ENCODE measurements at places on chromosomes 13 and 19. TPM values are rescaled to one million over a fixed set of nuclear protein-coding genes. Genes with fewer than 3 reads are reported as not detected.

FRY gene
- 90.0 TPM for total RNA-seq

UNC13A gene
- under 0.01 TPM for total RNA-seq

ICAM3 gene
- 8.7 TPM for total RNA-seq

EFNB2 gene
- total RNA-seq = 21.6 TPM

PROZ gene
- 0.20 TPM for total RNA-seq

SIAH3 gene
- not detected for total RNA-seq

GRCh38 chr19:14561249-14561648 lies 10.6 kb downstream of the NDUFB7 start:
- DNase-seq = no peak

DNA sequence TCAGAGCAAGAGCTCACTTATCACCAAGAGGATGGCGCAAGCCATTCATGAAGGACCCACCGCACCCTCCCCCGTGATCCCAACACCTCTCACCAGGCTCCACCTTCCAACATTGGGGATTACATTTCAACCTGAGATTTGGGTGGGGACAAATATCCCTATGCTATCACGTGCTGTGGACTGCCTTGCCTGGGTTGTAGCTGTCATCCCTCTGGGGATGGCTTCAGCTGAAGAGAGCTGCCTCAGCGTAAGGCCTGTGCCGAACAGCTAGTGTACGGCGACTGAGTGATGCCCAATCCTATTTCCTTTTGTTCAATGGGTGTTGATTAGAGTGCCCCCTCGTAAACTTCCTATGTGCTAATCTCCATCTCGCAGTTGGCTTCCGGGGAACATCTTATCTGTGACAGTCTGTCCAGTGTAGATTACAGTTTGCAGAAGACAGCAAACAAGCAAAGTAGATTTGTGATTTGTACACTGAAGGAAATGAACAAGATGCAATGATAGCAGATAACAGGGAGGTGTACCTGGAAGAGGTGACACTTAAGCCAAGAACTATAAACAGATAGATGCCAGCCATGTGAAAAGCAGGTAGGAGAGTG lies 11.8 kb upstream of the RCBTB1 start:
- DNase-seq = no peak

GRCh38 chr13:31067416-31068118 lies 94.1 kb downstream of the HSPH1 start:
- DNase-seq = peak; percentile 18

DNA sequence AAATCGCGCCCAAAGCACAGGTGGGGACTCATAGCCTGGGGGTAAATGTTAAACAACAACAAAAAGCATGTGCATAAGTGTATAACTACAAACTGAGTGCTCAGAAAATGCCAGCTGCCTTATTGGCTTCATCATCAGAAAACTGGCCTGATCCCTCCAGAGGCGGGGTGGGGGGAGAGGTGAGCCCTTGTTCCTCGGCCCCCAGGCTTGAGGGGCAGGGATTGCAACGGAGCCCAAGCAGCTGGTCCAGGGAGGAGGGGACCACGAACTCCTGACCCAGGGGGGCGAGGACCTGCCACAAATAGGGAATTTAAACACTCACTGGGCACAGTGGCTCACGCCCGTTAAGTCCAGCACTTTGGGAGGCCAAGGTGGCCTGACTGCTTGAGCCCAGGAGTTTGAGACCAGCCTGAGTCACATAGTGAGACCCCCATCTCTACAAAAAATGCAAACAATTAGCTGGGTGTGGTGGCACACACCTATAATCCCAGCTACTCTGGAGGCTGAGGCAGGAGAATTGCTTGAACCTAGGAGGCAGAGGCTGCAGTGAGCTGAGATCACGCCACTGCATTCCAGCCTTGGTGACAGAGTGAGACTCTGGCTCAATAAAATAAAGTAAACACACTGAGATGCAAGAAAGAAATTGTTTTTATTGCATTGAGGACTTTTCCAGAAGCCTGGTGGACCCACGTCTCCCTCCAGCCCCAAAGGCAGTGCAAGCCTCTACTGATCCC lies 8.7 kb downstream of the SIRT6 start:
- DNase-seq = no peak

DNA sequence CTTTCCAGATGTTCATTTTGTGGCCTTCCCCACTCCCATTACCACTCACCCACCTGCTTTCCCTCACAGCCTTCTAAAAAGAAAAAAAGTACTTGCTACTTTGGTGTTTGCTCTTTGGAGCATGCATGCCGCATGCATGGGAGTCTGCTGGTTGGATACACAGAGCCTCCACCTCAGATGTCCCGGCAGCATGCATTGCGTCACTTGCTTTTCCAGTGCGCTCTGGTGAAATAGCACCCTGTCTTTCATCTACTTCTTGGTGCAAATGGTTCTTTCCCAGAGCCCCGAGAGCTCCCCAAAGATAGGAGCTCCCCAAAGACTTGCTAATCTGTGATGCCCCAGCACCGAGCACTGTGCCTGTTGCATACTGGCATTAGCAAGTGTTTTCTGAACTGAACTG lies 333.2 kb upstream of the ZNF507 start:
- no peak for DNase-seq

DNA sequence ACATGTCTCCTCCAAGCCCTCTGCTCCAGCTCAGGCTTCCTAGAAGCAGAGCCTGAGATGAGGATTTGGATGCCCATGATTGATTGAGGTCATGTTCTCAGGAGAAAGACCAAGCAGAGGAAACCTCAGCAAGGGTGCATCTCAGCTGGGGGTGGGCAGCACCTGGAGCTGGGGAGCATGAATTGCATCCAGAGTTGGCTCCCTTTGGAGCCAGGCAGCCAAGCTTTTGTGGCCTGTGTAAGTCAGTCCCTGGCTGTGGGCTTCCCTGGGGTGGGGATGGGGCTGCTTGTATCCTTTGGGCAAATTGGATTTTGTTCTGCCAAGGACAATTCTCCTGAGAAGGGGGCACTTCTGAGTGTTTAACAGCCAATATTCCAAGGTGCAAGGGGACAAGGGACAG lies 91.5 kb upstream of the WASF3 start:
- DNase-seq = no peak

- no peak for DNase-seq
Measured at GRCh38 chr19:13410946-13411345, 95.3 kb downstream of the CACNA1A start.

DNA sequence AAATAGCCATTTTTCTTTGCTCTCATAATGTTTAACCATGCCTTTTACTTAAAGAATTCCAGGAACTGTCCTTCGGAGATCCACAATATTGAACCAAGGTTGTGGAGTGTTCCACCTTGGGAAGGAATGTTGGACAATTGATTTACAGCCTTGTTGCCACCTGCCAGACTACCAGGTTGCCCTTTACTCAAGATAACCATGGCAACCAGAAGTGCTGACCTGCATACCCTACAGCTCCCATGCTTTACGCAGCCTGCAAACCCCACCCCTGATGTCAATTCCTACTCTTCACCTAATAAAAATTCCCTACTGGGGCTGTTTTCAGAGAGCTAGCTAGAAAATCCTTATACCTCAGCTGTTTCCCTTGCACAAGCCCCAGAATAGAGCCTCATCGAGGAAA lies 151.0 kb upstream of the RXFP2 start:
- DNase-seq = no peak

- no peak for DNase-seq
Measured at GRCh38 chr13:39968646-39969475, 313.4 kb downstream of the COG6 start.

- DNase-seq = no peak
Measured at GRCh38 chr13:49954674-49955455, 18.7 kb upstream of the SPRYD7 start.

DNA sequence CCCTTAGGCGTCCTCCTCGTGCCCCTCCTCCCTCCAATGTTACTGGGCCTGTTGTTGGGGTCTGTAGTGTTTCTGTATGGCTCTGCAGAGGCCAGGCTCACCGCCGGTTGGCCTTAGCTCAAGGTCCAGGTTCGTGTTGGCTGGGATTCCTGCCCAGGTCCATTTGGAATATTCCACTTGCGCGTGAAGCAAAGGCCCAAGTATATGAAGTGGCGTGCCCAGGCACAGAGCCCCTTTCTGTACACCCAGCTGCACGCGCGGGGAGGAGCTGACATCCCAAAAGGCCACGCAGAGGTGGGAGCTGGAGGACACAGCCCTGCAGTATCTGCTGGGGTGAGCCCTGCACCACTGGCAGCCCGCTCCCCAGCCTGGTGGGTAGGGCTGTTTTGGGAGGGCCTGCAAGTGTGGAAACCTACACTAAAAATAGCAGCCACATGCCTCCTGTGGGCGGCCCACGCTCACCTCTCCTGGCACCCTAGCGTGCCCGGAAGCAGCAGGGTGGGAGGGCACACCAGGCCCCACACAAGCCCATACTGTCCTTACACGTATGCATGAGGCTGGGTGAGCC lies 30.2 kb downstream of the CRTC1 start:
- DNase-seq = no peak

GRCh38 chr13:97077341-97077740 lies 83.1 kb upstream of the OXGR1 start:
- DNase-seq = no peak

GRCh38 chr13:61700620-61701019 lies 285.0 kb upstream of the PCDH20 start:
- DNase-seq = no peak

DNA sequence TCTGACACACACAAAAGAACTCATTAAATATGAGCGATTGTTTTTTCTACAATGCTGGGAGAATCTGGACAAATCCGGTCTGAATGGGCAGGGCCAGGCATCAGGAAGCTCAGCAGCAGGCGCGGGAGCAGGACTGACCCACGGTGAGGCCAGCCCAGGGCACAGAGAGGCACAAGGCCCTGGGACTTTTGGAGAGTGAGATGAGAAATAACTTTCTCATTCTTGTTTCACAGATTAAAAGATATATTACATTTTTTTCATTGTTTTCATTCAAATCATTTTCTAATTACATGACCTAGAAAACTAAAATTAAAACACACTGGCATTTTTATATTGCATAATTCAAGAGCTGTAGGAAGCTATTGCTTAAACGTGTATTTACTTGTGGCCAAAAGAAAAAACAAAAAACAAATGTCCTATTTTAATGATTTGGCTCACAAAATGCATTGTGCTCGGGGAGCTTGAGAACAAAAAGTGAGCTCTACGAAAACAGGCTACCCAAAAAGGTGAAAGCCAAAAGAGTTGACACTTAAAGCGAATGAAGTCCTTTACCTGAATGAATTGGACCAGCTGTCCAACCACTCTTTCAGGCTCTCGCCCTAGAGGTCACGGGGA lies 133.1 kb downstream of the TNFRSF19 start:
- peak; percentile 24 for DNase-seq

- DNase-seq = no peak
Measured at GRCh38 chr13:75740031-75740430, 103.9 kb downstream of the LMO7 start.
